Thoracic aorta (tissue), 2 donors: ENCODE measurements at places on chromosomes 4 and X.

DNA sequence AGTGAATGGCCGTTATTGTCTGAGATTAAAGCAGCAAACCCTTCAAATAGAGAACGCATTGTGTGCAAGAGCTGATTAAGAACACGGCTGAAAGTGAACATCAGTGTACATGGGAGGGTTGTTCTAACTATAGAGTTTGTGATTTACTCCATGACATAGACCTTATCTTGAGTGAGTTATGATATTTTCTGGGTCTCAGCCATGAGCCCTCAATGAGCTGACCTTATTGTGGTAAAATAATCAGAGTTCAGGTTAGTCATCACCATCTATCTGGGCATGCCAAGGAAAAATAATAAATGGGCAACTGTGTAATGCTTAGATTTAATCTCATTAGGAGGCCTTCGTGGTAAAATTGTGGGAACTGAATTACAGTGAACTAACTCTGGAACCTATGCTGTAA lies 33.2 kb upstream of the CLDN24 start:
- no peak overlapping the region for H3K4me3 ChIP-seq
- no peaks in the 10 kb centered on the region for H3K36me3 ChIP-seq
- no peaks in the 10 kb centered on the region for H3K27me3 ChIP-seq
- no peak for DNase-seq
- H3K27ac ChIP-seq = no peak overlapping the region

DNA sequence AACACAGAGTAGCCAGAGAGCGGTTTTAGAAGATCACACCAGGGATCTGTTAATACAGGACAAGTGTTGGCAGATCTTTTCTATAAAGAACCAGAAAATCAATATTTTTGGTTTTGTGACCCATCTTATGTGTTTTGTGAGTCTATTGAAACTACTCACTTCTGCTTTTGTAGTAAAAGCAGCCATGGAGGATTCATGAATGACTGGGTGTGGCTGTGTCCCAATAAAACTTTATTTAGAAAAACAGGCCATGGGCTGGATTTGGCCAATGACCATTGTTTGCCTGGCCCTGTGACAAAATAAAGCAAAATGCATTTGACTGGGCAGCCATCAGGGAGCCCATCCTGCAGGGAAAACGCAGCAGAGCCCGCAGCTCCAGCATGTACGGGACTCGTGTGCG lies 99.9 kb upstream of the ADRA2C start:
- no peaks in the 10 kb centered on the region for H3K27me3 ChIP-seq
- peaks cover 15% of the 10 kb centered on the region for H3K4me1 ChIP-seq
- no peak overlapping the region for H3K4me3 ChIP-seq
- no peak overlapping the region for H3K27ac ChIP-seq

DNA sequence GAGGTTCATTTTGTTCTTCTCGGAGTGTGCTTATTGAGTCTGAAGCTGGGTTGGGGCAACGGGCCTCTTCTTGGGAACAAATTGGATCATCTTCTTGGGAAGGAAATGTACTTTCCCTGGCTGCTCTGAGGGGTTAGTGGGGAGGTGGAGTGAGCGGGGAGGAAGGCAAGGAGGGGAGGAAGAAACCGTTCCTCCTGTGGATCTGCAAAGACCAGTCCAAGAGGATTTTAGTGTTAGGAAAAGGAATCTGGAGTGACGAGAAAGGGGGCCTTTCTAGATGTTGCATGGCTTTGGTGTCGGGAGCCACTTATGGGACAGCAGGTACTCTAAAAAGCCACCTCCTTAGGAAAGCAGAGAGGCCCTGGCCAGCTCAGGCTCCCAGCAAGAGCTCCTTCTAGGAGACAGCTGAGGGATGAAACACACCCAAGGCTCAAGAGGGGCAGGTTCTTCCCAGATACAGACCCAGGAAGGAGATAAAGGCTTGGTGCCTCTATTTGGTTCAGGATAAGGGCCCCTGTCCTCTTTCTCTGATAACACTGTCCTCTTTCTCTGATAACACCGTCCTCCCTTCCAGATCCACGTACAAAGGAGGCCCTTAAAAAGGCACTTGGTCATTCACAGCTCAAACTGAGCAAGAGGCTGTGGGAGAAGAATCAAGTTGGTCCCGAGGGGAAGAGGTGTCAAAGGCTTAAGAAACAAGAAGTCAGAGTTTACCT lies 451 bp downstream of the SOD3 start:
- H3K4me3 ChIP-seq = peak overlapping the region; percentile 80
- H3K36me3 ChIP-seq = no peaks in the 10 kb centered on the region
- peaks cover 55% of the 10 kb centered on the region for H3K4me1 ChIP-seq

DNA sequence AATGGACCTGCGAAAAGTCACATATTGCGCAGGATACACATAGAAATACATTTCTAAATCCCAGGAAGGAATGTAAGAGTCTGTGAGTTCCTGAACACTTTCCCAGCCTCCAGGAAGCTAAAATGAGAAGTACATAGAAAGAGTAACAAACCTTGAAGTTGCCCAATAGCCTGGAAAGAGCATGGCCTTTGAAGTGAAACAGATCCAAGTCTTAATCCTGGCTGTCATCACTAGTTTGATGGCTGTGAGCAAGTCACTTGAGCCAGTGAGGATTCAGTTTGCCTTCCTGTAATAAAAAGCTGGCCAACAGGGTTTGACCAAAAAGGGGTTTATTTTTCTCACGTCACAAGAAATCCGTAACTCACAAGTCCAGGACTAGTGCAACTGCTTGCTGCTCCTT lies 69.8 kb downstream of the ARHGEF38 start:
- H3K4me3 ChIP-seq = no peak overlapping the region
- no peaks in the 10 kb centered on the region for H3K4me1 ChIP-seq
- DNase-seq = no peak
- no peaks in the 10 kb centered on the region for H3K27me3 ChIP-seq
- no peaks in the 10 kb centered on the region for H3K36me3 ChIP-seq

- no peak overlapping the region for H3K27ac ChIP-seq
- H3K4me1 ChIP-seq = no peaks in the 10 kb centered on the region
- H3K36me3 ChIP-seq = no peaks in the 10 kb centered on the region
Measured at GRCh38 chr4:1778642-1779392, 14.3 kb upstream of the FGFR3 start.

- no peaks in the 10 kb centered on the region for H3K27me3 ChIP-seq
- DNase-seq = no peak
- no peaks in the 10 kb centered on the region for H3K36me3 ChIP-seq
- H3K4me3 ChIP-seq = no peak overlapping the region
- peaks cover 4% of the 10 kb centered on the region for H3K4me1 ChIP-seq
Measured at GRCh38 chr4:15132739-15133138, 130.5 kb downstream of the CPEB2 start.
